Foreskin keratinocyte (primary cell): ENCODE measurements at places on chromosomes 3 and 15. TPM values are rescaled to one million over a fixed set of nuclear protein-coding genes. Genes with fewer than 3 reads are reported as not detected.

The TMOD3 gene
- 119 and 120 TPM in 2 replicates for total RNA-seq

DNA sequence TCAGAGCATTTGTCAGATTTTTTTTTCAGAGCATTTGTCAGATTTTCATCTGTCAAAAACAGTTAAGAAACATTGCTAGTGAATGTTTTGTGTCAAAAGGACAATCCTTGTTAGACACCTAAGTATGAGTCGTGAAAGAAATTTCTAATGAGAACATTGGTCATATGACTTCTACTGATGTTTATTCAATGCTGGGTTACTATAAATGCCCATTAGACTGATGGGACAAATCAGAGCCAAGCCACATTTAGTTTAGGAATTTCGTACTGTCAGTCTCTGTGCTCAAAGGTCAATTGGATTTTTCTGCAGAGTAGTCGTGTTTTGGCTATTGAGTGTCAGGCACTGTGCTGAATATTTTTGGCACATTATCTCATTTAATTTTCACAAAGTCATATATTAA lies 31.6 kb downstream of the TSC22D2 start:
- DNase-seq, result no peak

GRCh38 chr3:105905328-105905727 lies 36.5 kb upstream of the CBLB start:
- DNase-seq, result no peak

The CFAP91 gene
- 0.03 and 0.07 TPM in 2 replicates for total RNA-seq

The LMCD1 gene
- 2.3 and 2.8 TPM in 2 replicates for total RNA-seq

The FBXO40 gene
- total RNA-seq, result not detected in 2 replicates

The VILL gene
- total RNA-seq, result 3.7 and 3.8 TPM in 2 replicates

GRCh38 chr3:54665016-54665600 lies 262.8 kb downstream of the LRTM1 start:
- DNase-seq, result no peak

The CATSPER2 gene
- 1.5 and 2.9 TPM in 2 replicates for total RNA-seq

DNA sequence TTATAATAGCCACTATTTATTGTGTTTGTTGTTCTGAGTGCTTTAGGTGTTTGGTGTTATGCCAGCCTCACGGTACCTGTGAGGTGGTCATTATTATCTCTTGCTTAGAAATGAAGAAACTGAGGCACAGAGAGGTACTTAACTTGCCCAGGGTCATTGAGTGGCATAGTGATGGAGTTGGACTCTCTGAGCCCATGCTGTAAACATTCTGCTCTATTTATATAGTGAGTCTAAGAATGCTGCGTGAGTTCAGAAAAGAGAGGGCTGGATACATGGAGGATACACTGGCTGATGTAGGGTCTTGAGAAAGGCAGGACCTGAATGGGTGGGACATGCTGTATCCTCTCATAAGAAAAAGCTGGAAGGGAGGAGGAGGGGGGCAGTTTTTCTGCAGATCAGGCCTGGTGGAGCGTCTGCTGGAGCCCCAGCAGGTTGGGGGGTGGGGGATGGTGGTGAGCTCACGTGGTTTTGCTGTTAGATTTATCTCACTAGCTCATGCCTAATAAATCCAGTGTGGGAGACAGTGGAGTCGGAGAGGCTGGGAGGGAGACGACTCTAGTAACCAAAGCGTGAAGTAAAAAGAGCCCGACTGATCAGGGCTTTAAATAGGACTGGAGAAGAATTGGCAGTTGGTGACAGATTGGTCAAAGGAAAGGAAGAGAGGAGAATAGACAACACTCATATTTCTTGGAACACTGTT lies 16.0 kb downstream of the MED12L start:
- no peak for DNase-seq

DNA sequence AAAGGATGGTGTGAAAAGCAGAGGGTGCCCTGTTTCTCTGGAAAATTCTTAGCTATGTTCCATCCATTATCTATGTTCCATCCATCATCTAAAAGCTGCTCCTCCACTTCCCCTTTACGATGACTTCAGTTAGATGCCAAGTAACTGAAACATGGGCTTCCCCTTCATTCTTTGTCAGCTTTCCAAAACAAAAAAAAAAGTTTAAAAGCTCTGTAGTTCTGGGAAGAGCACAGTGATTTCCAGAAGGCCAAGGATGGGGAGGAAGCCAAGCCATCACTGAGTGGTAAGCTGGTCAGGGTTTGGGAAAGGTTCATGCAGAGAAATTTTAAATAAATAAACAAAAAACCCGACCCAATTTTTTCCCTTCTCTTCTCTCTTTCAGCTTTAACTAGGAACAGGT lies 111.5 kb downstream of the CFAP44 start:
- DNase-seq, result no peak

DNA sequence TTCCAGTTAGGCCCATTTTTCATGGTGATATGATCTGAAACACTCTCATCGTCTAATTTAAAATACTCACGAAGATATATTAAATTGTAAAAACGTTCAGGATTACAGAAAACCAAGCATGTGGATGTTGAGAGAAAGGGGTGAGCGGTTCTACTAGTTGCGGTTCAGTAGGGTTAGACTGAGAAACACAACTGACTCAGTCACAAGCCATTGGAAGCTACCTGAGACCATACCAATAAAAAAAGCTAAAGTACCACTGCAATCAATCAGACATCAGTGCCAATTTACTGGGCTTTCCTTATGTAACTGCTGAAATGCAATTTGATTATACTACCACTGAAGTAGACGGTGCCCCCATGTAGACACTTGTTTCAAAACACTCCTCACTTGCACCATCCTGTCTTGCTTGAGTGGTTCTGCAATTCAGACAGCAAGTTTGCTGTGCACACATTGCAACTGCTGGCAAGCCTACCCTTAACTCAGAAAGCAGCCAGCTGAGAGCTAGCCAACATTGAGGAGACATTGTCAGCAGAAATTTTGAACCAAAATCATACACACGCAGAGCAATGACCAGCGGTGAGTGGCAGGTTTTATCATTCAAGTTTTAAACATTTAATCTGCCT lies 368.7 kb upstream of the ARHGEF26 start:
- no peak for DNase-seq

The MYH15 gene
- 5.0 and 6.3 TPM in 2 replicates for total RNA-seq

The RYR3 gene
- under 0.01 TPM in 2 replicates for total RNA-seq

The ZNF80 gene
- total RNA-seq, result not detected in 2 replicates

The CLRN1 gene
- not detected in 2 replicates for total RNA-seq

- DNase-seq, result peak; percentile 74
These were observed 102.7 kb downstream of the PTPRG start for GRCh38 chr3:61664105-61664482.

GRCh38 chr3:64623125-64623524 lies 64.7 kb downstream of the ADAMTS9 start:
- no peak for DNase-seq

GRCh38 chr3:54969652-54970051 lies 41.8 kb upstream of the LRTM1 start:
- no peak for DNase-seq

The BUB1B gene
- 34.8 and 45.9 TPM in 2 replicates for total RNA-seq

The ZCWPW2 gene
- total RNA-seq, result 0.18 and 0.31 TPM in 2 replicates

The NT5DC2 gene
- 121 and 127 TPM in 2 replicates for total RNA-seq

GRCh38 chr3:182937293-182938051 lies 42.9 kb downstream of the DCUN1D1 start:
- peak; percentile 75 for DNase-seq

The MTHFS gene
- 20.1 and 23.1 TPM in 2 replicates for total RNA-seq

The THBS1 gene
- 2,996 and 3,493 TPM in 2 replicates for total RNA-seq

GRCh38 chr15:70892912-70893560 lies 410 bp downstream of the LRRC49 start:
- DNase-seq, result no peak

The PPP1R14D gene
- total RNA-seq, result not detected in 2 replicates

DNA sequence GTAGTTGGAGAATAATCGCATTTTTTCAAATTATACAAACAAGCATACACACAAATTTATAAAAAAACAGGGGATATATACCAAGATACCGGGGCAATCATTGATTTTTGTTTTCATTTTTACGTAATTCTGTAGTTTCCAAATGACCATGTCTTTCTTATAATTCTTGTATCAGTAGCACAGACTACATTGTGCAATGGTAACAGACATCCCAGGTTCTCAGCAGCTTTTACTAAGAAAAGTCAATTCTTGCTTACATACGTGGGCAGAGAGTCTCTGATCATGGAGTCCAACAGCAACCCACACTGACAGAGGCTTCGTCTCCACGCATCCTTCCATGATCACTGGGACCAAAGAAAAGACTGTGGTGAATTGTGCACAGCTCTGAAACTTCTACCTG lies 441.3 kb downstream of the TBL1XR1 start:
- no peak for DNase-seq

DNA sequence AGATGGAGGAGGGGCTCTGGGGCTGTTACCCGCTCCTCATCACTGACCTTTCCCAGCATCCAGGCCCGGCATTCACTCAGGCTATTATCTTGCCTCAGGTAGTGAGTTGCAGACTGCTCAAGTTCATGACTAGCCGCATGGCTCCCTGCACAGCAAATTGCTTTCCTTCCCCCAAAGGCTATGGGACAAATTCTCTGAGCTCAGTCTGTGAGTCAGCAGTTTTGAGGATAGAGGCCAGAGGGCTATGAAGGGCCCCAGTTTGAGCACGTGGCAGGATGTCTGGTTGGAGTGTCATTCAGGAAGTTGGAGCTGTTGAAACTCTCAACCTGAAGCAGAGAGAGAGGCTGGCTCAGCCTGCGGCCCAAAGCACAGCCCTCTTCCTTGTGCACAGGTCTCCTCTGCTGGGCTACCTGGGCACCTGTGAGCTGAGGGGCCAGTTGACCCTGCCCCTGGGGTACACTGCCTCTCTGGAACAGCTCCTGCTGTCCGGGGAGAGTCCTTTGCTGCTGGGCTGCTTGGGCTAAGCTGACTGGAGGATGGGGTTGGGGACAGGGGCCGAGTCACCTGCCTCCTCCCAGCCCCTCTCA lies 7.9 kb downstream of the FAH start:
- DNase-seq, result peak; percentile 94

The CFAP44 gene
- 1.0 and 1.1 TPM in 2 replicates for total RNA-seq

The PEX5L gene
- 1.1 TPM in 2 replicates for total RNA-seq

DNA sequence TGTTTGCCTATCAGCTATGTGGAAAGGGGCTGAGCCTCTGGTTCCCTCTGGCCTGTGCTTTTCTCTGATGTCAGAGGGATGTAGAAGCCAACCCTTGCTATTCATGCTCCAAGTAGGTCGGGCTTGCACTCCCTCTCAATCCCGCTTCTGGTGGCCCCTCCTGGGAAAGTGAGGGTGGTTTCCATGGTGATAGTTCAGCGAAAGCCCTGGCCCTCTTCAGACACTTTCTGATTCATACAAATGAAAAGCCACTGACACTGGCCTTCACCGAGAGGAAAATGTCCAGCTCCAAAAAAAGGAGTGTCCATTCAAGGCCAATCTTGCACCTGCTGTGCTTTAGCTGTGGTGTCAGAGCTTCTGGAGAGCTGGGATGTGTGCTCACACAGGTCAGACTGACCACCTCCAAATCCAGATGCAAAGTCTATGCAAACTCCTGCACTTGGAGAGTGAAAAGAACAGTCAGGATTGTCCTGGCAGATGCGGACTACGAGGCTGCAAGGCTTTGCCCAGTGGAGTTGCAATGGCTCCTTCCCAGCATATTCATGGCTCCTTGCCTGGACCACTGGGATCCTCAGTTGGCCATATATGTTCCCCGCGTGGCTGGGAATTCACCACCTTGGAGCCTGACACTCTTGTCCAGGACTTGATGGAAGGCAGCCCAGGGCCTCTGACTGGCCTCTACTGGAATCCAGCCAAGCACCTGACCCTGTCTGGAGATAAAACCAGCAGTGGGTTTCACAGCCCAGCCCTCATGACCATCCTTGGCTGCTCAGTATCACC lies 96.6 kb downstream of the CEMIP start:
- DNase-seq, result no peak
